Hypothalamus (tissue), 51 donors: ENCODE measurements at places on chromosomes 2 and 18.

DNA sequence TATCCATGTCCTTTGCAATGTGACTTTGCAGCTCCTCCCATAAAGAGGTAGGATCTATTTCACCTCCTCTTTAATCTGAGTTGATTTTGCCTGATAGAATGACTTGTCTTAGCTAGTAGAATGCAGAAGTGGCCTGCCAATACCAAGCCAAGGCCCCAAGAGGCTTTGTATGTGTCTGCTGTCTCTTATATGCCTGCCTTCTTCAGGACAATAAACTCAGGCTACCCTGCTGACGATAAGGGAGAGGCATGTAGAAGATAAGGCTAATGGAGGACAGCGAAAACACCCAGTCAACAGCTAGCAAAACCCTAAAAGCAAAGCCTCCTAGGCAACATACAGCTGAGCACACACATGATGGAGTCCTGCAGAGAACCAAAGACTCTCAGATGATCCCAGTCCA, 1.8 kb upstream of the ZC3H8 start:
- no peak for DNase-seq

DNA sequence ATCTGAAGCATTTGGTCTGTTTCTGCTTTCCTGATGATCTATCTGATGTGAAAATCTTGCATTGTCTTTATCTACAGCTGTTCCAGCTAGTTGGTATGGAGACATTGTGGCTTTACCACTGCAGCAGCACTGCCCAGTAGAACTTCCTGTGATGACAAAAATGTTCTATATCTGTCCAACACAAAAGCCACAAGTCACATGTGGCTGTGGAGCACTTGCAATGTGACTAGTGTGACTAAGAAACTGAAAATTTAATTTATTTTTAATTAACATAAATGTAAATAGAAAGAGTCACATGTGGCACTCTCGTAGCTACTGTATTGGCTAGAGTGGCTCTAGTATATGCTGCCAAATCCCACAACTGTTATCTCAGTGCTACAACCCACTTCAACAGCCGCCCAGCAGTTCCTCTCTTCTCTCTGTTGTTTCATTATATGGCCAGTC, 425.7 kb downstream of the SETBP1 start:
- DNase-seq = no peak

DNA sequence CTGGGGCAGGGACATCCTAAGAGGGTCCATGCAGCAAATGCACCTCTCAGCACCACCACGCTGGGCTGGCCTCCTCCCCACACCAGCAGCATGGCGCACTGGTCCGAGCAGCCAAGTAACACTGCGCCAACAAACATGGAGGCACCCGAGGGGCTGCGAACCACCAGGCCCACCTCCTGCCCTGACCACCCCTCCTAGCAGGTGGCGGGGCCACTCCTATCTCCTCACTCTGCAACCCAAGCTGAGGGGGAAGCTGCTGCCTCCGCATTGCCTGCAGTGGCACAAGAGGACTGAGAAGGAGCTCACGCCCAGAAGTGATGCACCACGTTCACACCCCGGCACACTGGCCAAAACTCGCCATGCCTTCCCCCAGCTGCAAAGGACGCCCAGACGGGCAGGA, 94.4 kb downstream of the EIPR1 start:
- DNase-seq = no peak

DNA sequence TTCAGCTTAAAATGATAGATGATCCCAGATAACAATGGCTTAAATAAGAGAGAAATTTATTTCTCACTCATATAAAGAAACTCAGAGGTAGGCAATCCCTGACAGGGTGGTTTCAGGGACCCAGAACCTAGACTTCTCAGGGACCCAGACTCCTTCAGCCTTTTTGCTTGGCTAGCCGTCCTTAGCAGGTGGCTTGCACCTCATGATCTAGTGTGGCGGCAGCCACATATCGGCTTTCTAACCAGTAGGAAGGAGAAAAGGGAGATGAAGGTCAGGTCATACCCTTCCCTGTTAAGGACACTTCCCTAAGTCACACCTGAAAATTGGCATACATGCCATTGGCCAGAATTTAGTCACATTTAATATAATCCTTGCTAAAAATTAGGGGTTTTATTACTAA, 18.4 kb downstream of the VSNL1 start:
- DNase-seq = no peak

DNA sequence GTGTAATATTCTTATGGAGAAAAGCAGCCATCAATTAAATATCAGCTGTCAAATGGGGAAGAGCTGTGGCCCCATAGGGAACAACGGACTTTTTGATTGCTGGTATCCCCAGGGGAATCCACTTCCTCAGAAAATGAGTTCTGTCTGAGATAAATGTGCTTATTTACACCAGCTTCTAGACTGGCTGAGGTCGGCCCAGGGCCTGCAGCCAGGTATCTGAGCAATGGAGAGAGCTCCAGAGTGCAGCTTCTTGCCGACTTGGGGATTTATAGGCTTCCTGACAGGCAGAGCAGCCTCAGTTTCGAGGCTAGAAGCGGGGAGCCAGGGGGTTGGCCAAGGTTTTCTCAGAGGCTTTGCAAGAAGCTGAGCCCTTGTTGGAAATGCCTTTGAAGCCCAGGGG, 67.2 kb downstream of the MCFD2 start:
- DNase-seq = no peak

- no peak for DNase-seq
Measured at GRCh38 chr2:73994178-73994831, 9.6 kb downstream of the TET3 start.

GRCh38 chr2:3405876-3406275, 26.4 kb downstream of the TRAPPC12 start:
- DNase-seq = no peak

- no peak for DNase-seq
Measured at GRCh38 chr2:196379600-196379999, 208.2 kb upstream of the STK17B start.

DNA sequence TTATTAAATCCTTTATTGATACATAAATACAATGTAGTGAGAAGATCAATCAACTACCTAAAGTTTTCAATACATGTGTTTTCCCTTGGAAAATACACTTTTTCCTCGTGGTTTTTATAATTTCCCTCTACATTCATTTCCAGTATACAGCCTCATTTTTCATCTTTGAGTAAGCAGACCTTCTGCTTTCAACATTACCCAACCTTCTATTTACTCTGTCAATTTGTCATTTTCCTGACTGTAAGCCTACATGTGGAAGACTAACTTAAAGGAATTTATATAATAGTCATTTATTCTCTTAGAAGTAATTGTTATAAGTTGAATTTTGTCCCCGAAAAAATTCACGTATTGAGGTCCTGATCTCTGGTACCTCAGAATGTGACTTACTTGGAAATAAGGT, 594.0 kb downstream of the NUP35 start:
- DNase-seq = no peak

GRCh38 chr18:60568220-60568619, 195.6 kb upstream of the MC4R start:
- no peak for DNase-seq

GRCh38 chr2:38933653-38934052, 44.0 kb downstream of the ARHGEF33 start:
- DNase-seq = no peak

DNA sequence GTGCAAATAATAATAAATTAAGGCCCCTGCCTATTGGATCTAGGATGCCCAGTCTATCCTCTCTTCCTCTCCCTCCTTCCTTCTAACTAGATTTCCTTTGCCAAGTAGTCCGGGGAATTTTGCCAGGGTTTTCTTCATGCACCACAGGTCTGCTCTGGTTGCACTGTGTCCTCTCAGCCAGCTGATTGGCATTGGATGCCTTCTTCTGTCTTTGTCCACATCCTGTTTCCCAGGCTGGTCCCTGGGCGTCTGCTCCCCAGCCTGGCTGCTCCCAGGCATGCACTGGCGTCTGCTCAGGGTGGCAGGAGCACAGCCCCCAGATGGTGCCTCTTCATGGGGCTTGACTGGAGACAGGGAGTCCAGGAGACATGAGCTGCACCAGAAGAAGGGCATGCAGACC, 66.4 kb downstream of the GALR1 start:
- peak; percentile 12 for DNase-seq

- no peak for DNase-seq
Measured at GRCh38 chr2:207951734-207952470, 73.4 kb downstream of the PLEKHM3 start.

- DNase-seq = no peak
Measured at GRCh38 chr18:1436199-1436598, 531.5 kb downstream of the ADCYAP1 start.

- DNase-seq = no peak
Measured at GRCh38 chr18:3447068-3447894, 2.7 kb upstream of the TGIF1 start.

DNA sequence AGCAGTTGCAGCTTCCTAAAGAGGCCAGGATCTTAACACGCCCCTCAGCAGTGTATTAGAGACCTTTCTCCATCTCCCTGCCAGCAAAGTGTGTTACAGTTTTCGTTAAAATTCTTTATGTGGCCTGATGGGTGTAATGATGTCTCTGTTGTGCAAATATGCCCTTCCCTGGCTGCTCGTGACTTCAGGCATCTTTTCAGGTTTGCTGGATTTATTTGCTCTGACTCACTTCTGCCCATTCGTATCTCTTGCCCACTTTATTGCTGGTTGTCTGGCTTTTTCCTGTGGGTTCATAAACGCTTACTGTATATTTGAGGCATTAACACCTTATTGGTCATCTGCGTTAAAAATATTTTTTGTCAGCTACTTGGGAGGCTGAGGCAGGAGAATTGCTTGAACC, 134.5 kb downstream of the ASB1 start:
- DNase-seq = no peak

- DNase-seq = no peak
Measured at GRCh38 chr2:180202467-180202951, 195.4 kb upstream of the CWC22 start.

GRCh38 chr2:240640939-240641338, 15.7 kb downstream of the GPR35 start:
- DNase-seq = no peak

GRCh38 chr2:217802876-217803652, 199.7 kb downstream of the TNS1 start:
- no peak for DNase-seq

GRCh38 chr2:85804583-85804982, 50.8 kb downstream of the ATOH8 start:
- DNase-seq = no peak

DNA sequence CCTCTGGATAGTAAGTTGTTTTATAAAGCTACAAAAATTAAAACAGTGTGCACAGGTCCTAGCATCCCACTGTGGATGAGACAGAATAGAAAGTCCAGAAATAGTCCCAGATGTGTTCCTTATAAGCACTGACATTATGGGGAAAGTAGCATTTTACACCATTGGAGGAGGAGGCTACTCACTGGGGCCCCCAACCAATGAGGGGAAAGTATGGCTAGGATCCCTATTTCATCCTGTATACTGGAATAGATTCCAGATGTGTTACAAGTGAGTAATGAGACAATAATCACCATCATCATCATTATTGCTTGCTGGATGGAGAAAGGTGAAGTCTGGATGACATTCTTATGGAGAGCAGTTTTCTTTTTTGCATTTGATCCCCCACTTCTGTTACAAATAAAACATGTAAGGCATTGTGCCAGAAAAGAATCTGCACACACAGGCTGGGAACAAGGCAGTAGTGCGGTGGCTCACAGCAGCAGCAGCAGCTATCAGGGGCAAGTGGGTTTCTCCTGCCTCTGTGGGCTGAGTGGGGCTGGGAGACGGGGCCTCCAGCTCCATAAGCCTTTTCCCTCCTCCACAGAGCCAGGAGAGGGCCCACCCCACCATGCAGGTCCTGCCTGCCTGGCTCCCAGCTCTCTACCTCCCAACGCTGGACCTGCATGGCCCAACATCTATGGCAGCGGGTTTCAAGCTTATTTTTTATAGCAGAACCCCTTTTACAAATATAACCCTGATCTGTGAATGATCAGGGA, 5.0 kb downstream of the ARID5A start:
- no peak for DNase-seq

- no peak for DNase-seq
Measured at GRCh38 chr2:140128909-140129308, 1348.7 kb upstream of the NXPH2 start.

GRCh38 chr2:40388161-40388560, 63.7 kb downstream of the SLC8A1 start:
- DNase-seq = no peak

DNA sequence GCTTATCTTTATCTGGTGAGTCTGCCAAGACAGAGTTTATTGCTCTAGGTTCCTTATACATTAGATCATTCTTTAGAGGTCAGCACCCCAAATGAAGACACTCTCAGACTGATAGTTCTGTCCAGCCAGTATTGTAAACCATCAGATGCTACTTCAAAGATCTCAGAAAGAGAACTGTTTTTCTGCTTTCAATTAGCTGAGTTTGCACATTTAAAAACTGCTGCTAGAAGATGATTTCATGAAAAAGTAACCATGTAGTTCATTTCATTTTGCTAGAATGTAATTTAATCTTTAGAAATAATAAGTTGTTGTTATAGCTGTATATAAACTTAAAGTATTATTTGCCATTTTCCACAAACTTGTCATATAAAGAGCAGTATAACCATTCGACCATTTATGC, 344.5 kb upstream of the ATP5MC3 start:
- no peak for DNase-seq

DNA sequence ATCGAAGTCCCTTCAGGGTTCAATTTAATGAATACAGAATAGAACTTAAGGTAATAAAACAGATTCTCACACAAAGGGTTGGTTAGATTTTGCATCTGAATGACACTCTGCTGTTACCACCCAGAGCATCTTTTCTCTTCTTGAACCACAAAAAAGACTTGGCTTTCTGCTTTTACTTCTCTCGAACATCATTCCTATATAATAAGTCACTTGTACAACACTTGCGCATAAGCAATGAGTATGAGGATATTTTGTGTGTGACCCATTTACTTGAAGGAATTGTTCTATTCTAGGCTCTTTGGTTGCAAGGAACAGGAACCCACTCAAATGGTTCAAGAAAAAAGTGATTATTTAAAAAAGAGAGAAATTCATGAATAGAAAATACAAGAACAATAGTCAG, 126.2 kb downstream of the NUP35 start:
- DNase-seq = no peak

DNA sequence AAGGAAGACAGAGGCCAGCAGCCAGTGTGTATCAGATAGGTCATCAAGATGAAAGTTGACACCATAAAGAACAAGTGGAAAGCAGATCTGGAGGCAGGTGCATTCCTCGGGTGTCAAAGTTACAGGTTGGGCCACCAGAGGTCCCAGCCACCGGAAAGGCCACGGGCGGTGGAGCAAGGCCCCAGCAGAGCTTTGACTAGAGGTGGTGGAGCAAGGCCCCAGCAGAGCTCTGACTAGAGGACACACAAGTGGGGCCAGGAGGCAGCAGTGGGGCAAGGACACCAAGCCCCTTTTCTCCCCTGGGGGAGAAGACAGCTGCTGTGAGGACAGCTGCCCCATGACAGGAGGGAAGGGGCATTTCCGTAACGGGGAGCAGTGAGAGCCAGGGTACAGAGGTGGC, 115.1 kb downstream of the GYPC start:
- no peak for DNase-seq

- DNase-seq = no peak
Measured at GRCh38 chr2:114784890-114785583, 342.6 kb downstream of the DPP10 start.
